ENCODE measurements at places on chromosomes 1 and 21. TPM values are rescaled to one million over a fixed set of nuclear protein-coding genes. Genes with fewer than 3 reads are reported as not detected.

The CNR2 gene
- total RNA-seq, result not detected

The KRTAP19-1 gene
- not detected for total RNA-seq

The PTGFR gene
- total RNA-seq, result 3.1 TPM

The GPA33 gene
- total RNA-seq, result 1.0 TPM

GRCh38 chr1:84000954-84001495, 2.1 kb upstream of the TTLL7 start:
- DNase-seq, result no peak

DNA sequence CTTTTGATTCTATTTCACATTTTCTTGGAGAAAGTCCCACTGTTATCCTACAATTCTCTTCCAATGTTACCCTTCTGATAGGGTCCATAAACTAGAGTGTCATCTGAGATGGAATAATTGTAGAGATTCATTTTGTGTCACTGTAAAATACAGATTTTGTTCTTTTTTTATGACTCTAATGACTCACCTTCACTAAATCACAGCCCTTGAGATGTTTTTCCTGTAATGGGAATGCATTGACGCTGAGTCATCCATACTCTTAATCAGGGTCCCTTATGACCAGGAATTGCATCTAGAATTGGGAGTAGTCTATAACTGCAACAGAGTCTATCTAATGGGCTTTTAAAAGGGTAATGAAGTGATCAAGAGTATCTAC, 315.5 kb downstream of the TGFB2 start:
- peak; percentile 92 for DNase-seq

DNA sequence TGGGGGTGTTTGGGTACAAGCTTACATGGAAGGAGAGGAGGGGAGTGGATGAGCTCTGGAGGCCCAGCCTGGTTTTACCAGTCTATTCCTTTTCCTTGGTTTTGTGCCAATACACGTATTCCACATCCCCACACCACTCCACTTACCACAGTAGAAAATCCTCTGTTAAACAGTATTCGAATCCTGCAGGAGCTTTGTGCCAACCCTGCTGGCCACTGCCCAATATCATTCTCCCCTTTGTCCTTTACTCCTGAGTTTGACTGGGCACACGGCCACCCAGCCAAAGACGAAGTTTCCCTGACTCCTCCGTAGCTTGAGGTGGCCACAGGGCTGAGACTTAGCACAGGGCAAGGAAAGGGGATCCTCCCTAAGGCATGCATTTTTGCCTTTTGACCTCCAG, 61.6 kb downstream of the TMCO4 start:
- DNase-seq, result no peak

DNA sequence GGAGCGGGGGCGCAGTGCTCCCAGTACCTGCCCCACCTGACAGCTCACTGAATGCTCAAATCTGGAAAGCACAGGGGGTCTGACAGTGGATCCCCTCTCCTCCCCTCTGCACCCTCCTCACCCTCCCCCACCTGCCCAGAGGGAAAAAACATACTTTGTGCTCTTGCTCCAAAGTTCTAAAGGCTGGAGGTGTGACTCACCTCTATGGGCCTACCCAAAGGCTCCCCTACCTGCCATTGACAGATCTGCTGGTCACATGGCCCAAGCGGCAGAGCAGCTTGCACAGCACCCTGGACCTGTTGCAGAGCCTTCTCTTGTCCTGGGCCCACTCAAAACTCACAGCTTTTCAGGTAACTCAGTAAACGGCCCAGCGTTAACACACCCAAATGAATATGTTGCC, 55.7 kb downstream of the ADSS2 start:
- DNase-seq, result no peak

- no peak for DNase-seq
Observed at GRCh38 chr21:14836950-14837349, 227.8 kb downstream of the NRIP1 start.

GRCh38 chr21:30984889-30985288, 53.4 kb downstream of the KRTAP19-8 start:
- no peak for DNase-seq

DNA sequence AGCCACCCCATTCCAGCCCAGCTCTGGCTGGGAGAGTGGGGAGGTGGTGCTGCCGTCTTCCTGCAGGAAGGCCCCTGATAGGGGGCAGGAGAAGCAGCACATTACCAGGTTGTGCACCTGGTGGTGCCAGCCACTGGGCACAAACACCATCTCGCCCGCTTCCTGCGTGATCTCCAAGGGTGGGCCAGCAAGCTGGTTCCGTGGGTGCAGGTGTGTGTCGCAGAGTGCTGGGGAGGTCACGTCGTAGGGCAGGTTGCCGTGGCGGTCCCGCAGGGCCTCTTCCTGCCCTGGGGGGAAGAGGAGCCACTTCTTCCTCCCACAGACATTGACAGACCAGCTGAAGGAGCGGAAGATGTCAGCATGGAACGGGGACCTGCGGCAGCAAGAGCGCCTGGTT, 1.8 kb downstream of the JMJD4 start:
- DNase-seq, result no peak

GRCh38 chr1:31745096-31745945, 18.8 kb downstream of the ADGRB2 start:
- DNase-seq, result peak; percentile 64

DNA sequence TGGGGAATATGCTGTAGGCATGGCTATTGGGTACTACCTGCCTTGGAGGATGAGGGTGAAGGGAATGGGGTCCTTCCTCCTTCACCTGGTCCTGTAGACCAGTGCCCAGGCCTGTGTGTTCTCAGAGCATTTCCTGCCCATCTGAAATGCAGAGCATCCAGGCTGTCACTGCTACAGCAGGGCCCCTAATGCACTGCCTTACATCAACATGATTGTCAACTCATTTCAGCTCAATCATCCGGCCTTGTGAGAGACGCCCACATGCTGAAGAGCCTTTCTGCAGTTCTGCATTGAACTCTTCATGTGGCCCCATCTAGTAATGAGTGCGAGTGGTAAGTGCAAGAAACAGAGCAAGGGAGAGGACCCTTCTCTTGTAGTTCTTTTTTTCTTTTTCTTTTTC, 39.8 kb upstream of the SRP9 start:
- DNase-seq, result no peak

GRCh38 chr21:29656504-29657239, 283.1 kb downstream of the GRIK1 start:
- DNase-seq, result peak; percentile 94

GRCh38 chr1:52479076-52479475, 73.8 kb downstream of the TUT4 start:
- no peak for DNase-seq

- no peak for DNase-seq
Observed at GRCh38 chr1:15299179-15299578, 52.2 kb downstream of the FHAD1 start.

DNA sequence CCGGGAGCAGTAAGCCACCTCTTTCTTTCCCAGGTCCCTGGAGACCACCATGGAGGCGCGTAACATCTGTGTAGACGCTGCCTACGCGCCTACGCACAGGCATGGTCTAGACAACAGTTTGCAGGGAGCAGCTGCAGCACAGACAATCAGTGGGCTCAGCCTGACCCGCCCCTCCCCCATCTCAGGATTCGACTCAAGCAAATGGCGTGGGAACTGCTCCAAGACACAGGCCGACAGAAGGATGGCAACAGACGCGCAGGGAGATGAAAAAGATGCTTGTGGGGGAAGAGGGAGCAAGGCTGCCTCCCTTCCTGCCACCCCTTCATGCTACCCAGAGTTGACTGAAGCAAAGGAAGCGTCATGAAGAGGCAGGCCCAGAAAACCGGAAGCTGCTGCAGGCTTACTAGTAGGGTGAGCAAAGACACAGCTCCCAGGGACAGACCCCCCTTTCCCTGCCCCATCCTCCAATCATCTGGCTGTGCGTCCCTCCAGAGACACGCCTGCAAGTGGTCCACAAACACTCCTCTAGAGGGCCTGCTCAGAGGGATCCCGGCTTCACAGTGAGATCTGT, 19.5 kb downstream of the STK40 start:
- no peak for DNase-seq

- no peak for DNase-seq
Observed at GRCh38 chr1:167744901-167745300, 23.1 kb downstream of the MPZL1 start.

DNA sequence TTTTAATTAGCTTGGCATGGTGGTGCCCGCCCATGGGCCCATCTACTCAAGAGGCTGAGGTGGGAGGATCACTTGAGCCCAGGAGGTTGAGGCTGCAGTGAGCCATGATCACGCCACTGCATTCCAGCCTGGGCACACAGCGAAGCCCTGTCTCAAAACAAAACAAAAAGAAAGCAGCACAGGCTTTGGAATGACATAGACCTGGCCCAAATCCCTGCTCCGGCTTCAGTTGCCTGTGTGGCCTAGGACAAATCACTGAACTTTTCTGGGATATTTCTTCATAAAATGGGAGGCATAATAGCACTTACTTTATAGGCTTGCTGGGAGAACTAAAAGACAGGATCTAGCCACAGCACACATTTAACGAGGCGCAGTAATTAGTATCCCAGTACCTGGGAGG, 2.4 kb downstream of the PEAR1 start:
- no peak for DNase-seq

GRCh38 chr1:166813508-166814223, 25.6 kb upstream of the POGK start:
- no peak for DNase-seq

All from HT1080 (cell line).